ENCODE measurements at places on chromosomes 2 and 18. TPM values are rescaled to one million over a fixed set of nuclear protein-coding genes. Genes with fewer than 3 reads are reported as not detected.

DNA sequence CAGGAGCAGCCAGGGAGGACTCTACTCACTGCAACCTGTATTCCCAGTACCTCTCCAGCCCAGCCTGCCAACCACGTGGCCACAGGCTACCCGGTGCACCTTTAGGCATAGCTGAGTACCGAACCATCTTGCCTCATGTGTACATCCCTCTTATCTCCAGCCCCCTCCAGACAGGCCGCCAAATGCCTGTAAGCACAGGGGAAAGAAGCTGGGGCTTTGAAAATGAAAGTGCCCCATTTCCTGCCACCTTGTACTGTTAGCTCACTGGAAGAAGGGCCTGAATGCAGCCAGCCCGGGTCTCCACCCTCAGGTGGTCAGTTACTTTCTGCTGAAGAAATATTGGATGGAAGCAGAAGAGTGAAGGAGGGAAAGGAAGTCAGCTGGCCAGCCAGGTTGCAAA is 27.2 kb upstream of the RFX8 start:
- DNase-seq: no peak

DNA sequence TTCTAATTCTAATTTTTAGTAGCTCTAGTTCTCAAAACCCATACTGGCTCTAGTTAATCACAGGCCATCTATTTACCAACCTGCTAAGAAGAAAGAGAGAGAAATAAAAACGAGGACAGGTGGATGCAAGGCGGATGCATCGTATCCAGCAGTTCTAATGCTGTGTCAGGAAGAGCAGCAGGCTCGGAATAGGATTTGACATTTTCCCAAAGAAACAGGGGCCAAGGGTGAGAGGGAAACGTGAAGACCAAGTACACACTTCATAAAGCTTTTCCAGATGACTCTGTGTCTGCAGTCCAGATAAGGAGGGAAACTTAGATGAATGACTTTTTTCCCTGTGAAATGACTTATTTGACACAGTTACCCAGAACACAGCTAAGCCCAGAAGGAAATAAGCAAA is 117.5 kb downstream of the ESCO1 start:
- no peak for DNase-seq

DNA sequence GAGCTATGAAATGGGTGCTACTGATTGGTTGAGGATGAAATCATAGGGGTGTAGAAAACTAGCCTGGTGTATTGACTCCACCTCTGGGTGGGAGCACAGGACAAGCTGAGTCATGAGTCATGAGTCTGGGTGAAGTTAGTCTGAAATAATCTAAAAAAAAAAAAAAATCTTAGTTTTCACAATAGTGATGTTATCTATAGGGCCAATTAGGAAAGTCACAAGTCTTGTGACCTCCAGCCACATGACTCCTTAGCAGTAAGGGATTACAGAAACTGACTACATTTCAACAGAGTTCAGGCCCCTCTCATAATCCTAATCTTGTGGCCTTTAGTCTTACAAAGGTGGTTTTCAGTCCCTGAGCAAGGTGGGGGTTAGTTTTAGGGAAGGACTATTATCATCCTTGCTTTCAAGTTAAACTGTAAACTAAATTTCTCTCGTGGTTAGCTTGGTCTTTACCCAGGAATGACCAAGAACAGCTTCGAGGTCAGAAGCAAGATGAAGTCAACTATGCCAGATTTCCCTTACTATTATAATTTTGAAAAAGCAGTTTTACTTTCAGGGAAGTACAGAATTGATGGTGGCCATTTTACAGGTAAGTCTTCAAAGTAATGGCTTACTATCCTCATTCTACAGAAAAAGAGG is 338.0 kb upstream of the GYPC start:
- no peak for DNase-seq

DNA sequence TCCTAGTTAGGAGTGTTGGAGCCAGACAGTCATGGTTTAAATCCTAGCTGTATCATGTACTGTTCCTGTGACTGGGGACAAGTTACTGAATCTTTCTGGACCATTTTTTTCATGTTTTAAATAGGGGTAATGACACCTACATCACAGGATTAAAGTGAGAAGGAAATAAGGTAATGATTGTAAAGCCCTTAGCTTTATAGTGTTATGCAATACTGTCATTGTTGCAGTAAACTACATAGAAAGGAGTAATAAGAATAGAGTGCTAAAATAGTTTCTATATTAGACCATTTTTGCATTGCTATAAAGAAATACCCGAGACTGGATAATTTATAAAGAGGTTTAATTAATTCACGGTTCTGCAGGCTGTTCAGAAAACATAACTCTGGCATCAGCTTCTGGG is 14.5 kb downstream of the AGPS start:
- DNase-seq: no peak

DNA sequence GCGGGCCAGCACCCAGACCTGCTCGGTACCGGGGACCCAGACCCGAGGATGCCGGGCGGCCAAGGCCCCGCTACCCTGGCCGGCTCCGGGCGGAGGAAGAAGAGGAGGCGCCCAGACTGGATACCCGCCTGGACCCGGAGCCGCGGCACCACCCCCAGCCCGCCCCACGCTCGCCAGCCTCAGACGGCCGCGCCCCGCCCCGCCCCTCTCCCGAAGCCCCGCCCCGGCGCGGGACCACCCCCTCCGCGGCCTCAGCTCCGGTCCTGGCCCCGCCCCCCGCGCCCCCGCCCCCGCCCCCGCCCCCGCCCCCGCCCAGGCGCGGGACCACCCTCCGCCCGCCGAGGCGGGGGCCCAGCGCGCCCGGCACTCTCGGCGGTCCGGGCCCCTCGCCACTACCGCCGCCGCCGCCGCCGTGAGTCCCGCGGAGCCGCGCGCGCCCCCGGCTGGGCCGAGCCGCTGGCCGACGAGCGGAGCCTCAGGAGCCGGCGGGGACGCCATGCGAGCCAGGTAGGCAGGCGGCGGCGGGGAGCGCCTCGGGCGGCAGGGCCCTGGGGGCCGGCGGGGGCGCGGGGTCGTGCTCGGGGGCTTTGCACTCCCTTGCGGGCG is at the start of gene SH3BP4:
Gene SH3BP4, plus strand, starts transcription at position 354 of the 606 bp plus-strand sequence. CDS start 82,986 bp downstream, outside the sequence.
- peak; percentile 78 for DNase-seq

DNA sequence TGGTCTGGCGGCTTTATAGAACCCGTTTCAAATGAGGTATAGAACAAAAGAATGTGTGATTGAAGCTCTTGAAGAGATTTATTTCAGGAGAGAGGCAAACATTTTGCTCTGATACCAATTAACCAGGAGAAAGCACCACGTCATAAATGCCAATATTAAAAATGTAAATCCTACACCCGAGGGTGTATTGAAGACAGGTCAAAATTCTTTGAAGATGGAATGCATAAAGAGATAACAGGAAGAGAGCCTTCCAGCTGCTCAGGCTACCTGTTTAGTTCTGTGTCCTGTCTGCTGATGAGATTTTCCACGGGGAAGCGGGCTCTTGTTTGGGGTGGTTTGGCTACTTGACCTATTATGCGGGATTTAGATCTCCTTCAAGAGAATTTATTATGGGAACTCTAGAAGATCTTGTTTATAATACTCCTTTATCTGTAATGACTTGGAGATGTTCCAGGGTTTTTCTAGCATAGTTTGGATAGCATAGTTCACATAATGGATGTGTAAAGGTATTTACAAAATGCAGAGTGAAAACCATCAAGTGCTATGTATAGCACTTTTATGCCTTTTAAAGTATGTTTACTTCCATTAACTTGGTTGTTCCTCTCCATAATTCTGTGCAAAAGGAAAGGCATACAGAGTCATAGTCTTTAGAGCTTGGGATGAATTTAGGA is 204.5 kb upstream of the SPRED2 start:
- no peak for DNase-seq

DNA sequence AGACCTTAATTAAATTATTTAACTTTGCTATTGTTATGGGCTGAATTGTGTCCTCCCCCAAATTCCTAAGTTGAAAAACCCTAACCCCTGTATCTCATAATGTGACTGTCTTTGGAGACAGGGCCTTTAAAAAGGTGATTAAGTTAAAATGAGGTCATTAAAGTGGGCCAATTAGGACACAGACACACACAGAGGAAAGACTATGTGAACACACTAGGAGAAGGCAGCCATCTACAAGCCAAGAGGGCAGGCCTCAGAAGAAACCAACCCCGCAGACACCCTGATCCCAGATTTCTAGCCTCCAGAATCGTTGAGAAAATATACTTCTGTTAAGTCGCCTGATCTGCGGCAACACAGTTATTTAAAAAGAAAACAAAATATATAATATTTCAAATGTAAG is 6.4 kb downstream of the STK17B start:
- DNase-seq: no peak

GRCh38 chr2:228261546-228261945 is 80.1 kb upstream of the SPHKAP start:
- DNase-seq: no peak

- DNase-seq: no peak
Observed at GRCh38 chr2:144343145-144343544, 176.8 kb downstream of the ZEB2 start.

- peak; percentile 33 for DNase-seq
Observed at GRCh38 chr2:17208511-17208910, 309.7 kb downstream of the RAD51AP2 start.

- DNase-seq: no peak
Observed at GRCh38 chr2:172308253-172308935, 119.0 kb upstream of the ITGA6 start.

DNA sequence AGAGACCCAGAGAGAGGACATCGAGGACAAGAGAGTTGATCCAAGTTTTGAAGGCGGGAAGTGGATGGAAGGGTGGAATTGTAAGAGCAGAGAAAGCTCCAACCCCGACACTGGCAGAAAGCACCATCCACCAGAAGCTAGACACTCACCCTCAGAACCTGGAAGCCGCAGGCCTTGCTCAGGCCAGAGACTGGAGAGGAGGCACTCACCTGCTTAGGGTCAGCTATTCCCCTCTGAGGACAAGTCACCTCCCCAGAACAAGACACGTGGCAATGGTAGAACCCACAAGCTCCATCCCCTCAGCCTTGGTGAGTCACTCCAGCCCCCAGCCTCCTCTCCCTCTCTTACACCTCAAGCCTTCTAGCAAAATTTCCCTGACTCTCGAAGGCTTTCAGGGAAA is 64.9 kb downstream of the STEAP3 start:
- no peak for DNase-seq

DNA sequence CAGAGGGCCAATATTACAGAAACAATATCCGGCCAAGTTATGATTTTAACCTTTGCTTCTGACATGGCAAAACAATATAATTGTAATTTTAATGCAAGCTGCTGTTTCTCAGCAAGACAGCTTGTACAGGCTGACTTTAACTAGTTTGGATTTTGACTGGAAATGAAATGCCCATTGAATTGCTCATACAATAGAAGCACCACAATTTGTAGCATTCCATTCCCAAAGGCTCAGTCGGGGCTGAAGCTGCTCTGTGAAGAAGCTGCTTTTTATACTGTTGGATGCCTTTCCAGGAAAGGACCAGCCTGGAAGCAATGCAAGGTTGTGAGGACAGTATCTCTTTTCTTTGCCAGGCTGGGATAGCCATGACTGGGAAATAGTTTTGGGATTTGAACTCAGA is 677.0 kb upstream of the FANCL start:
- DNase-seq: no peak

GRCh38 chr2:183497861-183498260 is 373.6 kb downstream of the NUP35 start:
- no peak for DNase-seq

DNA sequence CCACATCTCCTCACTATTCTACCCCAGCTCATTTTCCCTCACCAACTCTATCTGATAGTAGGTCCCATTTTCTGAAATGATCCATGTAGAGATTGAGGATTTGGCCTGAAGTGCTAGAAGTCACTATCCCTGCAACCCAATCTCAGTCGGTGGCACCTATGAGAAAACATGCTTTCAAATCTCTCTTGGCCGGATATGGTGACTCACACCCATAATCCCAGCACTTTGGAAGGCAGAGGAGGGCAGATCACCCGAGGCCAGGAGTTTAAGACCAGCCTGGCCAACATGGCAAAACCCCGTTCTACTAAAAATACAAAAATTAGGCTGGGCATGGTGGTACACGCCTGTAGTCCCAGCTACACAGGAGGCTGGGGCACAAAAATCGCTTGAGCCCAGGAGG is 19.1 kb upstream of the MARCHF4 start:
- no peak for DNase-seq

- peak; percentile 13 for DNase-seq
Observed at GRCh38 chr2:67258831-67259230, 138.3 kb upstream of the ETAA1 start.

DNA sequence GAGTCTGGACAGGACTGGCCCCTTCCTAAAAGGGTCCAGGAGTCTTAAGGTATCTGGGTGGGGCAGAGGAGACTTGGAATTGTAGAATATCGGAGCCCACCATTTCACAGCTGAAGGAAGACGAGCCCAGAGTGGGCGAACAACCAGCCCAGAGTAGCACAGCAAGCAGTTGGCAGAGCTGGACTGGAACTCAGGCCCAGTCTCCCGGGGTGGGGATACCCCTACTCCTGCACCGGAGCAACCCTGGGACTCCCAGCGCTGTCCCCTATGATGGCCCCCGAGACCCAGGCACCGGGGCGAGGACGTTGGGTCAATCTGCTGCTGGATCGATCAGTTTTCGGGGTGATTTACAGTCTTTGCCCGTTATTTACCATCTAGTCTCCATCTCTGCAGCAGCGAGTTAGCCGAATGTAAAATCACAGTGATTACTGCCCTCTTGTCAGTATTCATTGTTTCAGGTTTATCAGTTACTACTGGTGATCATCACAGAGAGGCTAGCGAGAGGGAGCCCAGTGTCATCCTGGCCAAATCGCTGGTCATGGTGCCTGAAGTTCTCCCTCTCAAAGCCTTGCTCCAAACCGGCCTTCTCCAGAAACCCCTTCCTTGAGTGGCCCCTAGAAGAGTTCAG is 75.3 kb downstream of the SMAD7 start:
- DNase-seq: no peak

DNA sequence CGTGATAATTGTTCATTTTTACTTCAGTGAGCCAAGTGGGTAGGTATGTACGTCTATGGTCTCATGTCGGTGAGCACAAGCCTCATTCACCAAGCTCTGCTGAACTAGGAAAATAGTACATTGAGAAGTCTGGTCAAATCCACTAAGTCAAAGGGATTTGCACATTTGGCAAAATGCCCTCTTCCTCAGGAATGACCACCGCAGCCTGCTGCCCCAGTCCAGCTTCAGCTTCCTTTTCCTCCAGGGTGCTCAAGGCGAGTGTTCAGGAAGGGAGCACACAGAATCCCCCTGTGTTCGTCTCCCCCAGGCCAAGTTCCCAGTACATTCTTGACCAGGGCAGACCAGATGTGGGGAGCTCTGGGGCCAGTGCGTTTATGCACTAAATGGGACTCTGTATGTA is 23.0 kb downstream of the TCF7L1 start:
- DNase-seq: peak; percentile 31

Gene TEX44
- not detected for total RNA-seq

Gene BOLL
- total RNA-seq: 0.16 TPM

Gene MAPK4
- not detected for total RNA-seq

Gene RBM45
- total RNA-seq: 12.7 TPM

Gene RAB3GAP1
- 51.8 TPM for total RNA-seq

Gene STAT4
- 1.1 TPM for total RNA-seq
